ENCODE measurements at places on chromosomes 16 and 17.

DNA sequence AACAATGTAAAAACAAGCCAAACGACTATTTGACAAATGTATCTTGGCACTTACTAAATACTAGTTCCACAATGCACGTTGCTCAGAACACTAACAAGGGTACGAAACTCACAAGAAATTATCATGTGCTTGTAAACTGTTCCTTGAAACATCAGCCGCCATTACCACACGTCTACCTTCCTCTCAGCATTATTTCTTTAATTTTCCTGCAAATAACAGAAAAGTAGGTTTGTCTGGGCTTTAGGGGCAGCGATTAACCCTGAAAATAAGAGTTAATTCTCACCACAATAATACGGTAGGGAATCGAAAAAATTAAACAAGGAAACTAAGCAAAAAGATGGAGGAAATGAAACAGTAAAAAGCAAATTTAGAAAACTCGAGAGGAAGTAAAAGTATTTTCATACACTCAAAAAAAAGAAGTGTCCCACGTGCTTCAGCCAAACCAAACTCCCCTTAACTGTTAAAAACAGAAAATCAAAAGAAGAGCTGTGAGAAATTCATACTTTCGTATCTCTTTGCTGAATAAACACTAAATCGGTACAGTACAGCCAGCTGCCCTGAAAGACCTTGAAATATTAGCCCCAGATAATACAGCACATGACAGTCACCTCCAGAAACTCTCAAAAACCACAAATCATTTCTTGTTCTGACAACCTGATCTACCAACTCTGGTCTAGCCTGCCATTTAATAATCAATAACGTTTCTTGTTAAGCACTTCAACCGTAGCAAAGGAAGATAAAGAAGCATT, 1.2 kb downstream of the ARHGAP17 start:
- DNase-seq, result no peak

GRCh38 chr17:15122857-15123256, 142.3 kb downstream of the PMP22 start:
- no peak for DNase-seq

- DNase-seq, result no peak
Measured at GRCh38 chr17:72566671-72567484, 446.1 kb downstream of the SOX9 start.

- no peak for DNase-seq
Measured at GRCh38 chr16:81808933-81809480, 29.9 kb downstream of the PLCG2 start.

DNA sequence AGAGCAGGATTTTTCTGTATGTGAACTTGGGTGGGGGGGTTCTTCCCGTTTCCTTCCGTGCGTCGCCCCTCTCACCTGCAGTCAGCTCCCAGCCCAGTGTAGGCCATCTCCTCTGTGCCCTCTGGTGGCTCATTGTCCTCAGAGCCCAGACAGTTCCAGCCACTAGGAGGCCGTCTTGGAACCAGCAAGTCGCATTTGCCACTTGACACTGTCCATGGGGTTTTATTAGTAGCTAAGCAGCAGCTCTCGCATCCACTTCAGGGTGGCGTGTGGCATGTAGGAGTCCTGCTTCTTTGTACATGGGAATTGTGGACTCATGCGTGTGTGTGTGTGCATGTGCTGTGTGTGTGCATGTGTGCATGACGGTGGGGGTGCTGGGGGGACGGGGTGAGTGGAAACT, 74.0 kb downstream of the SEC14L1 start:
- no peak for DNase-seq

DNA sequence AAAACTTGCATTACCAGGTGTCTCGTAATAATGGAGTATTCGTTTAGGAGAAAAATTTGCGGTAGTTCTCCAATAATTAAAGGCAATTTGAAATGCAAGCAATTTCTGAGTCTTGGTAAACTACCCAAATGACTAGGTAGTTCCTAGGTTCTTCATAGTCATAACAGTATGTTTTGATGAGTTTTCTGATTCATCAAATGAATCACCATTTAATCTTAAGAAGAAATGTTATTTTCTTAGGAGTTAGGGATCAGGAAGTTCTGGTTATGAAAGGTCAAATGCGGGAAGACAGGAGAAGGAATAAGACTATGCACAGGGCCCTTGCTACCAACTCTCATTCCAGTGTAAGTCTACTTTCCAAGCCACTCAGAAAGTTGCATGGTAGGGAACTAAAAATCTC, 221.5 kb upstream of the SOX9 start:
- no peak for DNase-seq

- DNase-seq, result no peak
Measured at GRCh38 chr16:2257726-2258125, 6.3 kb upstream of the ECI1 start.

DNA sequence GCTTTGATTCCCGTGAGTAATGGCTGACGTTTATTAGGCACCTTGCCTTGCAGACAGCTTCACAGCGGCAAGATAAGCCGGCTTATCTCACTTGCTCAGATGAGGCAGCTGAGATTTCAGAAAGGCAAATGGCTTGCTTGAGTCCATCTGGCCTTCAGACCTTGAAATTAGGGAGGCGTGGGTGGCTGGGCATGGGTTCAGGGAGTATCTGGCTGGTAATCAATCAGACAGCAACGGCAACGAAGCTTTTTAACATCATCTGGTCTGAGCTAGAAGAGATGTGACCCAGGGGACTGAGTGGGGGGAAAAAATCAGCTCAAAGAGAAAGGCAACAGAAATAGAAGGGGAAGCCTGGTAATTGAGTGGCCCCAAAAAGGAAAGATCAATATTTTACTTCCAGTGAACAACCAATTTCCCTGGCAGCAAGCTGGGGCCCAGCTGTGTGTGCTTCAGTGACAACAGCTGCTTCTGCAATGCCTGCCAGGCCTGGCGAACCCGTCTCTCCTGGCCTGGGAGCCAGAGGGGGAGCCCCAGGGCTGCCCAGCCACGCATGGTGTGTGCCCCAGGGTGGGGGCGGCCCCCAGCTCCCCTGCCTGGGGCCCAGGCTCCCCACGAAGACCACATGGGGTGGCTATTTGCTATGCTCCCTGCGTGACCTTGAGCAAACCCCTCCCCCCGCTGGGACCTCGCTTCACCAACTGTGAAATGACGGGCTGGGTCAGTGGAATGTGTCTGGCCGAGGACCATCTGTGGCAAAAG, 34.0 kb downstream of the RAB11FIP4 start:
- peak; percentile 28 for DNase-seq

- DNase-seq, result peak; percentile 48
Measured at GRCh38 chr17:29090750-29091605, 48.0 kb downstream of the PIPOX start.

DNA sequence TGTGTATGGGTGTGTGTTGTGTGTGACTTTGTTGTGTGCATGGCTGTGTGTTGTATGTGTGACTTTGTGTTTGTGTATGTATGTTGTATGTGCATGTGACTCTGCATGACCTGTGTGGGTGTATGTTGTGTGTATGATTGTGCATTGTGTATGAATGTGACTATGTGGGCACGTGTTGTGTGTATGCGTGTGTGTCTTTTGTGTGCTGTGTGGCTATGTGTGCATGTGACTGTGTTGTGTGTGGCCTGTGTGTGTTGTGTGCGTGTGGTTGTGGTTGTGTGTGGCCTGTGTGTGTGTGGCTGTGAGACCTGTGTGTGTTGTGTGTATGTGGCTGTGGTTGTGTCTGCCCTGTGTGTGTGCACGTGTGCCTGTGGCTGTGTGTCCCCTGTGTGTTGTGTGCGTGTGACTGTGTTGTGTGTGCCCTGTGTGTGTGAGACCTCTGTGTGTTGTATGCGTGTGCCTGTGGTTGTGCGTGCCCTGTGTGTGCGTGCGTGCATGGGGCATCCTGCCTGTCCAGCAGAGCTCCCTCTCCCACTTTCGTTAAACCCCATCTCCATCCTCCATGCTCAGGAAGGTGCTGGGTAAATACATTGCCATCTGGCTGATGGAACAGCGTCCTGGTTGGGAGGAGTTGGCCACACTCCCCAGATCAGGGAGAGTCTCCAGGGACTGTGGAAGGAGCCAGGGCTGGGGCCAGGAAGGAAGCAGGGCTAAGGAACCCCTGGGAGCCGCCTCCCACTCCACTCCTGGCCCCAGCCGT, 90.1 kb upstream of the GSE1 start:
- DNase-seq, result peak; percentile 55

GRCh38 chr16:54870151-54870550, 60.5 kb upstream of the IRX5 start:
- no peak for DNase-seq

GRCh38 chr16:1612320-1613111, at the start of gene CRAMP1:
Gene CRAMP1 (plus strand): TSS chr16:1612360. CDS start chr16:1614640, 2,280 bp downstream.
- DNase-seq, result no peak

- DNase-seq, result no peak
Measured at GRCh38 chr17:45230787-45231480, 9.2 kb downstream of the FMNL1 start.

DNA sequence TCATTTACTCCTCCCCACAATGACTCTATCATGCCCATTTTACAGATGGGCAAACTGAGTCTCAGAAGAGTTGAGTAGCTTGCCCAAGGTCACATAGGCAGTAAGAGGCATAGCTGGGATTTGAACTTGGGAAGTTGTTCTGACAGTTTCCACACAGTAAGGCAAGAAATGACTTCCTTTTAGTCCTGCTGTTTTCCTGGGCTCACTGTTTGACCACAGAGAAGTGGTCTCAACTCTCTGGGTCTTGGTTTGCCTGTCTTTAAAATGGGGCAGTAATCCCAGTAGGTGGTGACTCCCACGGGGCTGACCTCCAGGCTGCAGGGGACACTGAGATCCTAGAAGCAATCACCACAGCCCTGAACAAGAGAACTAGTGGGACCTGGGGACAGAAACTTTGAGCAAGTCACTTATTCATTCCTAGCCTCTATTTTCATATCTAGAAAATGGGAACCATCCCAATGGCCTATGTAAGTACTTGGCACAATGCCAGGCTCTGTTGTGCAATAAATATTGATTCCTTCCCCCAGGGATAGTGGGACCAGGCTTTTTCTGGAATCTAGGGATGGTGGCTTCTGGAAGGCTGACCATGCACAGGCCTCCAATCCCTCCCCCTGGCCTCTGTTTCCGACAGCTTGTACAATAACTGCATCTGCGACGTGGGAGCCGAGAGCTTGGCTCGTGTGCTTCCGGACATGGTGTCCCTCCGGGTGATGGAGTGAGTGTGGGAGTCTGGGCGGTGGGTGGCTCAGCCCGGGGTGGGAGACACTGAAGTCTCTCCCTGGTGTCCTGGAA, 20.5 kb downstream of the DEXI start:
- no peak for DNase-seq

DNA sequence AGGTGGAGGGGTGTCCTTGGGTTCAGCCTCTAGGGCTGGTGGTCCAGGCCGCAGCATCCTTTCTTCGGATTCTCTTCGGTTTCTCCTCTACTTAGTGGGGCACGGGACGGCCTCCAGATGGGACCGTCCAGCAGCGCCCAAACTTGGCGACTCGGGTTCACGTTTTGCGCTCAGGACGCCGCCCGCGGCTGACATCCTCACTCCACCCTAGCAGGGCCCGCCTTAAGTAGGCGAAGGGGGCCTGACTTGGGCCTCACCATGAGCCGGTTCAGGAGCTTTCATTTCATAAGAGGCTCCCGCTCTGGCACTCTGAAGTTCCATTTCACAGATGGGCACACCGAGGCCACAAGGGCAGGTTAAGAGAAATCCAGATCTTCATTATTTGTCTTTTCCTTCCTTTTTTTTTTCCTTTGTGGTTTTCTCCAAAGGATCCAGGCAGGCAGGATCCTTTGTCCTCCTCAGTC, 141.2 kb downstream of the SEC14L1 start:
- DNase-seq, result no peak

GRCh38 chr17:48126532-48126850, 18.9 kb downstream of the SNX11 start:
- no peak for DNase-seq

DNA sequence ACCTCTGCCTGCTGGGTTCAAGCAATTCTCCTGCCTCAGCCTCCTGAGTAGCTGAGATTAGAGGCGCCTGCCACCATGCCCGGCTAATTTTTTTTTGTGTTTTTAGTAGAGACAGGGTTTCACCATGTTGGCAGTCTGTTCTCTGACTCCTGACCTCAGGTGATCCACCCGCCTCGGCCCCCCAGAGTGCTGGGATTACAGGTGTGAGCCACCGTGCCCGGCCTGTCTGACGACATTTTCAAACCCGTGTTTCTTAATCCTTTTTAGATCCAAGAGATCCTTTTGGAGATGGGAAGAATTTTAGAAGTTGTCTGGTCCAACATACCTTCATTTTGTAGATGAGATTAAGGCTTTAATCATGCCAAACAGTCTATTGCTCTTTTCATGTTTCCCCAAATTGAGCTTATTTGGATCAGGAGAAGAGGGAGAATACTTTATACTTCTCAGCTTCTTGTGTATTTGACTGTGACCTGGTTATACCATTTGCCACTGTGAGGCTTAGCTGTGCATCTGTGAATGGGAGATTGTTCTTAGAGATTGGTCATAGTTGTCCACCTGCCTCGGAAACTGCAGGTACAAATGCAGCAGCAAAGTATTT, 25.8 kb downstream of the USP10 start:
- no peak for DNase-seq

DNA sequence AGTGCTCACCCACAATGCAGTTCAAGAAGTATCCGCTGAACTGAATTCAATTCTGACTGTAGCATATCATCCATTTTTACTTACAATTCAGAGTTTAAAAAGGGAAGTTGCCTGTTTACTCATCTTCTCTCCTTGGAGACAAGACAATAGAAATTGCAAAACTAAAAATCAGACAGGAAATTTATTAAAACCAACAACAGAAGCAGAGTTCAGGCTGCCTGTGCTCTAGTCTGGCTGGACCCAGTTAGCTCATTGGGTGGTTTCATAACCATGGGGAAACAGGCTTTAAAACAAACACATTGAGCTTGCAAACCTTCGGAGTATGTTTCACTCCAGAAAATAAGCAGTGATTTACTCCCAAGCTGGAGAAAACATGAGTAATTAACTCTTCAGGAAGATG, 321.4 kb downstream of the GRIN2A start:
- DNase-seq, result no peak

GRCh38 chr17:32492264-32492589, 5.4 kb downstream of the CDK5R1 start:
- DNase-seq, result no peak

DNA sequence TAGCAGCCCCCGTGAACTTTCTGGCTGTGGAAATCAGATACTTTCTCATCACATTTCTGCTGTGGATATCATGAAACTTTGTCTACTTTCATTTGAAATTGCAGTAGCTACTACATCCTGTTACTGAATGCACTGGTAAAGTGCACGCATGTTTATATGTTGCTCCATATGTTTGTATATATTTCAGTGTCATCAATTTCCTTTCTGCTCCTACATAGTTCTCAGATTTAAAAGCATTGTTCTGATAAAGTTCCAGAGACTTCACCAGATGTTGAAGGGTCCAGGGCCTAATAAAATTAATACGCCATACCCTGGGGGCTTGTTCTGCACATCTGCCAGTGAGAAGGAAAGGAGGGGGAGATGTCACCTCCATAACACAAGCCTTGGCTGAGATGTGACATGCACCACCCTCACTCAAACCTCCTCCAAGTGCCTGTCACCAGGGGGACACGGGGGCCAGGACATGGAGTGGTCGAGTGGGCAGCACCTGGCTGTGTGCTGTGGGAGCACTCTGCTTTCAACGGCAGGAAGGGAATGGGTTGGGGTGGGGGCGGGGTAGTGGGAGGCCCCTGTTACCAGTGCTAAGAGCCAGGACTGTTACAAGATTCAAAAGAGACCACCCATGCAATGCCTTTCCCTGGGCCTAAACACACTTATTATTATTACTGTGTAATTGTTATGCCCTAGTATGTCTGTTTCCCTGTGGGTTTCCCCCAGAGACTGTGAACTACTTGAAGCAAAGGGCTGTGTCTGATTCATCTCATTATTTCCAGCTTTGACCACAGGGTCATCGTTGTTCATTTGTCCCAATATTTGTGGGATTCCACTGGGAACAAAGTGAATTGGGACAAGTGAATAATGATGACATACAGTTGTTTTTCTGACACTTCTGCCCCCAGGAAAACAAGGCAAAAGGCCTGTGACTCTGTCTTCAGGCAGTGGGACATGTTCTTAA, 193.4 kb downstream of the FOXL1 start:
- no peak for DNase-seq

GRCh38 chr16:89119166-89119621, 25.5 kb downstream of the ACSF3 start:
- DNase-seq, result no peak

All from NCI-H2081 (cell line).